Left hindlimb (tissue), 1 donor: ENCODE measurements at places on chromosomes 7 and 10.

GRCh38 chr10:33174674-33175434 lies 159.6 kb downstream of the NRP1 start:
- DNase-seq, result no peak

DNA sequence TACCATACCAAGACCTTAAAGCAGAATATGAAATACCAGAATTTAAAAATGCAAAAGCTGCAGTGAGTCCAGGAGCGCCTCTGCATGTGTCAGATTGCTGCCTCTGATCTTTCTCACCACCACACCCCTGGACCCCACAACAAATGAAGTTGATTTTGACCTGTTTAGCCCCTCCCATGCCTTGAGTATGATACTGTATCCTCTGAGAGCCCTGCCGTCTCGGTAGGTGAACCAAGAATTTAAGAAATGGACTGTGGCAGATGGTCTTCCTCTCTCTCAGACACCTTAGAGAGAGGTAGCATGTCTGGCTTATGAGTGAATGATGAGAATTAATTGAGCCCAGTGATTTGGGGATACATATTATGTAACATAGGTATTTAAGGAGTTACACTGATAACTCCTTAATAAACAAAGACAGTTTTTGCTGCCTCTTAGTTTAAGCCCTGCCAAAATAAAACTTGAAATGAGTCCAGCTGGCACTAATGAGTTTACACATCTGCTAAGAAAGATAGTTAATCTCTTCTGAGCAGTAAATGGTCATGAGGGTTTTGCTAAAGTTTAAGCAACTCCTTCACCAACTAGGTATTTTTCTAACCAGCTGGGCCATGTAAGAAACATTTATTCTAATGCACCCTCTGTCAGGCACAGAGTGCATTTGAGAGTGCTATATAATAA lies 4.5 kb upstream of the TFPI2 start:
- DNase-seq, result no peak

DNA sequence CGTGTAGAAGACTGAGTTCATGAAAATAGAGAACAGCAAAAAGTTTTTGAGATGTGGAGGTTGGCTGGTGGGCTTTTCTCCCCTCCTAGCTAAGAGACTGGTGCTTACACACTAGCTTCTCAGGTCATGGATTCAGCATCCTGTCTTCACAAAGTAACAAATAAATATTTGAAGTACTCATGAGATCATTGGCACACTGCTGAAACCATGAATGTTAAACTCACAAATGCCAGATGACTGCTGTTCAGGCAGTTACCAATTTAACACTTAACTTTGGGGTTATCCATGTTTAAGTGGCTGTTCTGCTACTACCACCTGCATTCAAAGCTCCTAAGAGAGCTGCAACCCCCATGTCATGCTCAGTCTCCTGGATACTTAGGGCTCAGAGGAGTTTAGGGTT lies 119.0 kb upstream of the BET1 start:
- no peak for DNase-seq

GRCh38 chr7:42915356-42915755 lies 3.5 kb upstream of the C7orf25 start:
- DNase-seq, result no peak

DNA sequence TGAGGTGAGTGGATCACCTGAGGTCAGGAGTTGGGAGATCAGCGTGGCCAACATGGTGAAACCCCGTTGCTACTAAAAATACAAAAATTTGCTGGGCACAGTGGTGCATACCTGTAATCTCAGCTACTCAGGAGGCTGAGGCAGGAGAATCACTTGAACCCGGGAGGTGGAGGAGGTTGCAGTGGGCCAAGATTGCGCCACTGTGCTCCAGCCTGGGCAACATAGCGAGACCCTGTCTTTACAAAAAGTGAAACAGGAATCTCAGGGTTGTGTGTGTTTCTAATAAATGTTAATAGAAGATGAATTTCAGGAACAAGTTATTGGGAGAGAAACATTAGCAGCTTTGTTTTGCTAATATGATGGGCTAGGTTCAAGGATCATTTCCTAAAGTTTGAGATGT lies 19.9 kb downstream of the PPP2R2D start:
- no peak for DNase-seq

DNA sequence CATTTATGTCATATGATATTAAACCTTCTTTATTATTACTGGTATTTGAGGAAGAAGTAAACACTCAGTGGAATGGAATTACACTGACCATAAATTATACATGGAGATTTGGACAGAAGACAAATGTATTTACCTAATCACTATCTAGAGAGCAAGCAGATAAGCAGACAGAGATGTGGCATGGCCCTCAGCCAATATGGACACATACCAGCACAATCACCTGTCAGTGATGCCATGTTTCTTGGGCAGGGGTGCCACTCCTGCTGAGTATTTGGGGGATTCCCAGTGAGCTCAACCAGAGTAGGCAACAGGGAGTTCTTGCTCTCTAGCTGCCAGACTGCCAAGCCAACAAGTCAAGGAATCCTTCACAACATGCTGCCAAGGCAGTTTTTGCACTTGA lies 866.3 kb upstream of the LRRN3 start:
- no peak for DNase-seq

DNA sequence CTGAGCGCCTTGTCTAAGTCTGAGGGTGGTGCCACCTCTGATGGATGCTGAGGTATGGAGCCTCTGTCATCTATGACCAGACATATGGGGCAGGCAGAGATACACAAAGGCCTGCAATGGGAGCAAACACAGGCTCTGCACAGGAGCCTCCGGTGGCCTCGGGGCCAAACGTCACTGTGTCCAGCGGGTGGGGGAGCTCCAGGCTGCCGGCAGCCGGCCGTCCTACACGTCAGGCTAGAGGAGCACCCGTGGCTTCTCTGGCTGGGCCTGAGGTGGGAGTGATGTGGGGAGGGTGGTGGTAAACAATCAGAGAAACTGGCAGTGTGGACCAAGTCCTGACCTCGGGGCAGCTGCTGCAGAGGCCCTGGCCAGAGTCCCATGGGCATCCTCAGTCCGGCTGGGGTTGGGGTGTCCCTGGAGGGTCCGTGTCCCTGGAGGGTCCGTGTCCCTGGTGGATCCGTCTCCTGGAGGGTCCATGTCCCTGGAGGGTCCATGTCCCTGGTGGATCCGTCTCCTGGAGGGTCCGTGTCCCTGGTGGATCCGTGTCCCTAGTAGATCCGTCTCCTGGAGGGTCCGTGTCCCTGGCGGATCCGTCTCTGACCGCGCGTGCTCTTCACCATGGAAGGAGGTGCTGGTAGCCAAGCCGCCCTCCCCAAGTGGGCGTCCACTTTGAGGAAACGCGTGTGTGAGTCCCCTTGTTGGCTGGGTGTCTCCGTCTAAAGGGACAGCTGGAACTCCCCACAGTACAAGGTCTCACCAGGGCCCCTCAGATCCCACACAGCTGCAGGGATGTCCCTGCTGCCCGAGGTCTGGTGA lies 24.2 kb upstream of the FAM20C start:
- peak; percentile 28 for DNase-seq

GRCh38 chr10:127907411-127908105 lies 655 bp downstream of the PTPRE start:
- DNase-seq, result peak; percentile 54

- DNase-seq, result peak; percentile 67
Observed at GRCh38 chr10:119205894-119206602, 1.3 kb upstream of the GRK5 start.

DNA sequence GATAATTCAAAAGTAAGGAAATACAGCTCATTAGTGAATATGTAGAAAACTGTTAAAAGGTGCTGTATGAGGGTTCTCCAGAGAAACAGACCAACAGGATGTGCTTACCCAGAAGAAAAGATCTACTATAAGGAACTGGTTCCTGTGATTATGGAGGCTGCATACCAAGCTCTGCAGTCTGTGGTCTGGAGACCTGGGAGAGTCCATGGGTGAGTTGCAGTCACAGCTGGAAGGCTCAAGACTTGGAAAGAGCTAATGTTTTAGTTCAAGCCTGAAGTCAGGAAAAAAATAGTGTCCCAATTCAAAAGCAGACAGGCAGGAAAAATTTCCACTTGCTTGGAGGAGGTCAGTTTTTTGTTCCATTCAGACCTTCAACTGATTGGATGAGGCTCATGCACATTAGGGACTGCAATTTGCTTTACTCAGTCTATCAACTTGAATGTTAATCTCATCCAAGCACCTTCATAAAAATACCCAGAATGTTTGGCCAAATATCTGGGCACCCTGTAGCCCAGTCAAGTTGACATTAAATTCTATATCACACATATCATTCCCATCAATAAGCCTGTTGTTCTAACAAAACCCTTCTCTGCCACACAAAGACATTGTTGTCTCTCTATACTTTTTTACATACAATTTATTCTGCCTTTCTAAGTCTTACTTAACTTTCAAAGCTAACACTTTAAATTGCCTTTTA lies 197.9 kb upstream of the KLF6 start:
- no peak for DNase-seq

GRCh38 chr10:127702271-127702670 lies 34.7 kb upstream of the FOXI2 start:
- no peak for DNase-seq

DNA sequence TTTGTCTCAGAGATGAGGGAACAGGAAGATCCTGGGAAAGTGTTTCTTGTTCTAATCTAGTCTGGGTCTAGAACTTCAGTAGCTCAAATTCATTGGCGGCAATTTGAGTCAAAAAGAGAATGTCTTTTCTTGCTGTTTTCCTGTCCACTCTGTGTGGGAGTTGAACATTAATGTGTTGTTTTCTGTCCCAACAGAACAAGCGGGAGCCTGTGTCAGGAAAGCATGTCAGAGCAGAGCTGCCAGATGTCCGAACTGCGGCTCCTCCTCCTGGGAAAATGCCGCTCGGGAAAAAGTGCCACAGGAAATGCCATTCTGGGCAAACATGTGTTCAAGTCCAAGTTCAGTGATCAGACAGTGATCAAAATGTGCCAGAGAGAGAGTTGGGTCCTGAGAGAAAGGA lies 16.0 kb downstream of the GIMAP8 start:
- DNase-seq, result no peak

DNA sequence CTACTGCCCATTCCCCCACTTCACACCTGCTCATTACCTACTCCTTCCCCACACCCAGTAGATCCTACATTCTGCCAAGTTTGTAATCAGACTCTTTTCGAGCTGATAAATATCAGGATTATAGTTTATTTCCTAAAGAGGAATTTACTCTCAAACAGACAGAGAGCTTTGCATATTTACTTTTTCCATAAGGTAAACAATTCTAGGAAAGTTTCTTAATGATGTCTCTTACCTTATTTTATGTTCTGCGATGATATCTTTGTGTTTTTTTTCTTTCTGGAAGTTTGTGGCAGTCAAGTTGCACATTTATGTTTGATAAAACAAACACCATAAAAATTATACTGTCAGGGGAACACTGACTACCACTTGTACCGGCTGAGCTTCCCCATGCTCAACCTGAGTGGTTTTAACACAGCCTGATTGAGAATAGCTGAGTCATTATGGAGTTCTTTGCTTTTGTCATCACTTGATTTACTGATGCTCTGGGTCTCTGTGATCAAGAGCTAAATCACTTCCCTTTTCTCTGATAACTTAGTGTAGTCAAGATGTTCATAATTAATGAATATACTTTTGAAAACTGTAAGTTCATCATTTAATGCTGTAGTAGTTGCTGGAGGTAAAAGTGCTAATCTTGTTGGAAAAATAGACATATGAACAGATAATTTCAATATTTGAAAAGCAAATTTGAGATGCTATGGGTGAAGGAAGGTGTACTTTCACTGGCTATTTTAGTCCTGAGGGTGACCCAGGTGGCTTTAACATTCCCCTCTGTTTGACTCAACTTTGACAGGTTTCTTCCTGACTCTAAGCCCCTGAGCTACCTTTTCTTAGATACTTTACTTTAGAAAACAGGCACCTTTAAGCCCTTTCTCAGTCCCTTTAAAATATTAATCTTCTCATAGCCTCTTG lies 1034.5 kb upstream of the LRRTM3 start:
- DNase-seq, result no peak

GRCh38 chr7:102117743-102118142 lies 168.9 kb upstream of the SH2B2 start:
- DNase-seq, result no peak

- no peak for DNase-seq
Observed at GRCh38 chr10:132696728-132697577, 89.0 kb downstream of the NKX6-2 start.

DNA sequence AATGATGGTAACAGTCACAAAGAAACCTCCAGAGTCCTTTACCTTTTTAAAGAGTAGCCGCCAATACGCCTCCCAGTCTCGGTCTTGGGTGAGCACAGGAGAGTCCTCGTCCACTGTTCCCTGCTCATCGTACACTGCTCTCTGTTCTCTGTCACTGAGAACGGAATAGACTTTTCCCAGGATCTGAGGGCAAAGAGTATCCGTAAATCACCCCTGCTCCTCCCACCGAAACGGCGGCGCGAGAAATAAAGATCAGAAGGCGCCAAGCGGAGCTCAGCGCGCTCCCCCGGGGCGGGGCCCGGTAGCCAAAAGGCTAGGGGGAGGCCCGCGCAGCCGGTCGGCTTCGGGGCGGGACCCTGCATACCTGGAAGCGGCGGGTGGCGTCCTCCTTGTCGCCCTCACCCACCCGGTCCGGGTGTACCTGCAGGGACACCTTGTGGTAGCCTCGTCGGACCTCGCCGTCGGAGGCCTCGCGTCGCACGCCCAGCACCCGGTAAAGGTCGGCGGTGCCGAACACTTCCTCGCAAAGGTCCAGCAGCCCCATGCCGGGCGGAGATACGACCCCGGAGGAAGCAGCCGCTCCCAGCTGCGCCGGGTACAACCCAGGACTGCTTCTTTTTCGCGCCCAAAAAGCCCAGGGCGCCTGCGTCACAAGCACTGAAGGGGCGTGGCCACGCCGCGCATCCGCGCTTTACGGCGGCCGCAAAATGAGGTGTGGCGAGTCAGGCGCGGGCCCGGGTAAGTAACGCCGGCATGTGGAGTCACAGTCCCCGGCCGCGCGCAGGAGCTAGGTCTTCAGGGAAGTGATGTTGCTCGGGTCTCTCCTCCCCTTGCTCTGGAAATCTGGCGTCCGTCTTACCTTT lies at the start of gene DNAJC9:
DNAJC9 (minus strand) TSS at position 610 of the 863 bp plus-strand sequence; CDS start at position 544, 66 bp downstream.
- DNase-seq, result peak; percentile 97
